ENCODE measurements at places on chromosomes 12 and 14.

DNA sequence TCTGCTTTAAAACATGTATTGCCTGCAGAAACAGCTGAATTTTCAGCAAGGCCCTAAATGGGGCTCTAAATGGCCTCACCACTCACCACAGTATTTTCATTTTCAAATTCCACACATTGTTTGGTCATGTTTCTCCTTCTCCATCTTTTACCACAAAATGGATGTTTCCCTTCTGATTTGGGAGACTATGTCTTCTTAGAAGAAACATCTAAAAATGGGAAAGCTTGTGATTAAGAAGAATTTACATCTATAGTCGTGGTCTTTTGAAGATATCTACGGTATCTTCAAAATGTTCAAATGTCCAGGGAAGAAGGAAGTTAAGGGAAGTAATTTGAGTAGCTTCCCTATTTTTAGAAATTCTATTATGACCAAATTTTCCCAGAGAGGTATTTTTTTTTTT lies 20.7 kb upstream of the TUBA1C start:
- DNase-seq, result no peak

DNA sequence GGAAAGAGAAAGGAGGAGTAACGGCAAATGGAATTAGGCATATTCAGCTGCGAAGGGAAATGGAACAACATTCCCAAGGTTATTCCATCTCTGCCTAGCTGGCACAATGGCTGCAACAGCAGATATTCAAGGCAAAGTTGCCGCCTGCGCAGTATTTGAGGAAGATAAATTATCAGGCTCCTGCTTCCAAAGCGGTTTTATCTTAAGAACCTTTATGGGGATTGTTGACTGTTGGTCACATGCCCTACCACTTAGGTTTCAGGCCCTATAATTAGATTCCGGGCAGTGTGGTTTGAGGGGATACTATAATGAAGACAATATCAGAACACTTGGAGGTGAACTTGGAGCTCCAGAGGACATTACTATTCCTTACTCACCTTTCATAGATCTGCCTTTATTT lies 99.7 kb downstream of the FGD4 start:
- DNase-seq, result no peak

DNA sequence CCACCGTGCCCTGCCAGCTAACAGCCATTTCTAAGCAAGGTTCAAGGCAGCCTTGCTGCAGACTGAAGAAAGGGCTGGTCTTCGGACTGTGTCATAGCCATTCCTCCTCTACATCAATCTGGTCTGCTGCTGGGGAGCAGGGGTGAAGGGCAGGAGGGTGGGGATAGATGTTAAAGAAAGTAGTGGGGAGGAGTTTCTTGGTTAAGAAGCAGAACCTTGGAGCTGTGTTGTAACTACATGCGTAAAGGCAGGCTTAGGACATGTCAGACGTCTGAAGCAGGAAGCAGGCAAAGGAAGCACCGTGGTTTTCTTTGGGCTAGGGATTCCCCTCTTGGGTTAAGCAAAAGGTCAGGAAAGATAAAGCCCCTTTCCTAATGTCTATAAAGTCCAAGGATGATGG lies 18.1 kb upstream of the NEK9 start:
- no peak for DNase-seq

DNA sequence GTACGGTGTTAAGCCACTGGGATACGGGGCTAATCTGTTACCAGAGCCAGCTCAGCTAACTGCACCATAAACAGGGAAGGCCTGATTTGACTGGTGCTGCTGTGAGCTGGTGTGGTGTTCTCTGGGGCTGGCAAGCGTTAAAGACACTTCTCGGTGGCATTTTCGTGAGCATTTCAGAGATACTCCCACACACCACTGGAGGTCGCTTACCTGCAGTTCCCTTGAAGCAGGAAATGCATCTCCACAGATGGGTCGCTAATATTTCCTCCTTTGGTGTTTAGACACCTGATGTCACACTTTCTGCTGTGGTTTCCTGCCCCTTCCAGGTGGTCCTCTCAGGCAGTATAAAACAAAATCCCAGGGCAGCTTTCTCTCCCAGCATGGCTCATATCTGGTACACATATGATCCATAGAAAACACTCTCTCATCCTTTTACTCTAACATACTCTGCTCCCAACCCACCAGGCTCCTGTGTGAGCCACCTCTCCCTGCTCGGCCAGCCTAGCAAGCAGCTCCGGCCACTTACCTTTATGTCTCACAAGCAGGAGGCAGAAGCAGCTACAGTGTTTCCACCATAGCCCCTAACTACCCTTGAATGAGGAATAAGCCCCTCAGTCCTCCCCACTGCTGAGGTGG lies 129.9 kb upstream of the GRIN2B start:
- no peak for DNase-seq

GRCh38 chr14:91249841-91250616 lies 5.5 kb upstream of the GPR68 start:
- no peak for DNase-seq

DNA sequence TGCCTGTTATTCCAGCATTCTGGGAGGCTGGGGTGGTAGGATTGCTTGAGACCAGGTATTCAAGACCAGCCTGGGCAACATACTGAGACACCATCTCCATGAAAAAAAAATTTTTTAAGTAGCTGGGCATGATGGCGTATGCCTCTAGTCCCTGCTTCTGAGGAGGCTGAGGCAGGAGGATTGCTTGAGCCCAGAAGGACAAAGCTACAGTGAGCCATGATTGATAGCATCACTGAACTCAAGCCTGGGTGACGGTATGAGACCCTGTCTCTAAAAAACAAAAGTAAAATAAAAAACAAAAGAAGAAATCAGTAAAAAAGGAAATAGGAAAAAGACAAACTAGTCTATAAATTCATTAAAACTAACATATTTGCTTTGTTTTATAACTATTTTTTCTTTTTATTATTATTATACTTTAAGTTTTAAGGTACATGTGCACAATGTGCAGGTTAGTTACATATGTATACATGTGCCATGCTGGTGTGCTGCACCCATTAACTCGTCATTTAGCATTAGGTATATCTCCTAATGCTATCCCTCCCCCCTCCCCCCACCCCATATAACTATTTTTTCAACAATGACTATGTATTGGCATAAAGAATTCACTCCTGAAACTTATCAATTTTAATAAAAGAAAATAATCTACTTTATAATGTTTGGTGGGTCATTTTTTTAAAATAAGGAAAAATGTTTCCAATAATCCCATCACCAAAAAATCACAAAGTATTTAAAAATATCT lies 15.4 kb upstream of the AP4S1 start:
- DNase-seq, result no peak

GRCh38 chr14:54314365-54315104 lies 82.3 kb upstream of the CDKN3 start:
- no peak for DNase-seq

- peak; percentile 87 for DNase-seq
These were observed 6.4 kb downstream of the STX2 start for GRCh38 chr12:130832561-130833209.

- no peak for DNase-seq
These were observed 38.8 kb downstream of the NTF3 start for GRCh38 chr12:5470703-5471102.

- no peak for DNase-seq
These were observed 25.4 kb downstream of the DHRS2 start for GRCh38 chr14:23661542-23661941.

- DNase-seq, result no peak
These were observed 423 bp downstream of the ALDH6A1 start for GRCh38 chr14:74083784-74084276.

- no peak for DNase-seq
These were observed at the start of gene IKZF4 for GRCh38 chr12:56020423-56021184. IKZF4 (plus strand) TSS chr12:56021043; CDS start chr12:56021494, 451 bp downstream.

GRCh38 chr12:89353823-89354611 lies 1.7 kb upstream of the DUSP6 start:
- DNase-seq, result peak; percentile 63

GRCh38 chr14:68346556-68347343 lies 446.1 kb downstream of the ZFP36L1 start:
- DNase-seq, result no peak

- DNase-seq, result no peak
These were observed 122.5 kb downstream of the SNAPC1 start for GRCh38 chr14:61884711-61885110.

GRCh38 chr12:93006471-93007208 lies 77.5 kb upstream of the EEA1 start:
- no peak for DNase-seq

- DNase-seq, result no peak
These were observed 886.2 kb downstream of the DIO2 start for GRCh38 chr14:79325071-79325470.

- no peak for DNase-seq
These were observed 37.8 kb upstream of the CRADD start for GRCh38 chr12:93639406-93639805.

- DNase-seq, result peak; percentile 82
These were observed at the start of gene MFAP5 for GRCh38 chr12:8662593-8662992. MFAP5 (minus strand) TSS chr12:8662826; CDS start chr12:8662104, 722 bp downstream.

DNA sequence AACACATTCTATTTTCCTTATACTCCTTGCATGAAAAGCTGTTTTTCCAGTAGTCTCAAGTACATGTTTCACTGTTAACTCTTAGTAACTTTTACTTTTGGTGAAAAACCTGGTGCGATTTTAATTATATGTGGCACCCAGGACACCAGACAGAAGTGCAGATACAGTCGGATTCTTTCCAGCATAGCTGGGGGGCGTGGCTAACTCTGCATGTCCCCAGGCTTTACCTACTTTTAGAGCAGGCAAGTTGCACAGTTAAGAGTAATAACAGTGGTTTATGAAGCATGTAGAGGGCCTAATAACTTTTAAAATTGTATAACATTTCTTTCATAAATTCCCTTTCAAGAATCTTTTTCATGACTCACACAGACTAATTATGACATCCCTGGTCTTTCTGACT lies 70.7 kb downstream of the HSD17B6 start:
- no peak for DNase-seq

DNA sequence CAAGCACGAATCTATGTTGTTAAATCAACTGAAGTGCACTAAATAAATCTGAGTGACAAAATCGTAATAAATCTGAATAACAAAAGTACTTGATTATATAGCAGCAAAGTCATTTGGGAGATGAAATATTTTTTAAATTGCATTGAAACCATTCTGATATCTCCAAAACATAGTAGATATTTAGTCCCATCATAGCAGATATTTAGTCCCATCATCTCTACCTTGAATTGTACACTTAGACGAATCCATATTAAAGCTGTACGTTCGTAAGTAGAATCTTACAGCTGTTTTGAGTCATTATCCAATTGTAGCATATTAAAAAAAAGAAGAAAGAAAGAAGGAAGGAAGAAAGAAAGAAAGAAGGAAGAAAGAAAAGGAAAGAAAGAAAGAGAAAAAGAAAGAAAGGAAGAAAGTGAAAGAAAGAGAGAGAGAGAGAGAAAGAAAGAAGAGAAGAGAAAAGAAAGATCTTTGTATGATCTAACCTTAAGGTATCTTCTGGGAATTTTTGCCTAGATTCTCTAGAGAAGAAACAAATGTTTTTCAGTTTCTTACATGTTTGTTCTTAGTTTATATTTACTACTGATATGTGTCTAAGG lies 2.6 kb downstream of the DCN start:
- DNase-seq, result no peak

DNA sequence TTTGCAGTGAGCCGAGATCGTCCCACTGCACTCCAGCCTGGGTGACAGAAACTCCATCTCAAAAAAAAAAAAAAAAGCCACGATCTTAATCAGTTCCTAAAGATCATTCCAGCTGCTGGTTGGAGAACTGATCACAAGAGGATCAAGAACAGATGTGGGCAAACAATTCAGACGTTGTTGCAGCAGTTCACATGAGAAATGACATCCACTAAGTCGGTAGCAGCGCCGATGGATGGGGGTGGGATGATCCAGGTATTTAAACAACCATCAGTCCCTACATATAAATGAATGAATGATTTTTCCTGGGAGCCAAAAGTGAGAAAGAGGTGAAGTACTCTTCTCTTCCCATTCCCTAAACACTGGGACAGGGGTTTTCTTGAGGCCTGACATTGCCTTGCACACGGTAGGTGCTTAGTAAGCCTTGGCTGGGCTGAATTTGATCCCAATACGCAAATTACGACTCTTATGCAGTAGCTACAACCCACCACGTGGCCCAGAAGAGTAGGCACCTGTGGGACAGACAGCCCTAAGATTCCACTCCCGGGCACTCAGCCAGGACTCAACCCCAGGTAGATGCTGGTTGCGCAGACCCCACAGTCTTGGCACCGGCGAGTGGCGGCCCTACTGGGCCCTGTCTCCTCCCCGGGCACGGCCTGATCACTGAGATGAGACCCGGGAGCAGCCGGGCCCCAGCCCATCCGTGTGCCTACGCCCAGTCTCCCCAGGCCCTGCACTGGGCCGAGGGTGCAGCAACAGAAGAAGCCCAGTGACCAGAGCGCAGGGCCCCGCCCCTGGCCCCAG lies 565 bp downstream of the SPRYD3 start:
- DNase-seq, result no peak

DNA sequence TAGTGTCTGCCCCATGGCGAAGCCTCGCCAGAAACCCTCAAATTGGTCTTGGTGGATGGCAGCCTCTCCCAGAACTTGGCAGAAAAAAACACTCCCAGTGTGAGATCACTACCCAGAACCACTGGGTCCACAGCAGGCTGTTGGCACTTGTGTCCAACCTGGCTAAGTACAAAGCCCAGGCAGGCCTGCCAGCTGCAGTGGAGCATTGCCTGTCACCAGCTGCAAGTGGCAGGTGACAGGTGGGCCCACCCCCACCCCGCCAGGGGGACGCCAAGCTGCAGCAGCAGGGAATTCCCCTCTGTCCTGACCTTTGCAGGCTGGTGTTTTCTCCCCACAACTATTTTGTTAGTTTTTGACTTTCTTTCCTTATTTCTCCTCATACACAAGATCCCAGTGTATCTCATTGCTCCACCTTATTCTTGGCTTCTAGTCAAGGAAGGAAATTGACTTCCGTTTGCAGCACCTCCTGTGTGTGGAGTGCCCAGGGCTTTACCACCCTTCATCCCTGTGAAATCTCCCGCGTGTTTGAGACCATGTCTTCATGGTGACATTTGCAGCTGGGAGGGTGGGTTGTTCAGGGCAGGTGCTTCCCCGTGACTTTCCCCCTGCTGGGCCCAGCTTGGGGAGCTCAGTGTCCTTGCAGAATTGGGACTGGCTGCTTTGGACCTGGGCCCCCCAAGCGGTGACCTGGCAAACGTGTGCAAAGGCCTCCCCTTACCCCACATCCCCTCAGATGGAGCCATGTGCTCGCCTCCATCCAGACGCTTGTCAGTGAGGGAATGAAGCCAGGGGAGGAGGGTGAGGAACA lies 73.8 kb upstream of the RIN3 start:
- DNase-seq, result no peak

DNA sequence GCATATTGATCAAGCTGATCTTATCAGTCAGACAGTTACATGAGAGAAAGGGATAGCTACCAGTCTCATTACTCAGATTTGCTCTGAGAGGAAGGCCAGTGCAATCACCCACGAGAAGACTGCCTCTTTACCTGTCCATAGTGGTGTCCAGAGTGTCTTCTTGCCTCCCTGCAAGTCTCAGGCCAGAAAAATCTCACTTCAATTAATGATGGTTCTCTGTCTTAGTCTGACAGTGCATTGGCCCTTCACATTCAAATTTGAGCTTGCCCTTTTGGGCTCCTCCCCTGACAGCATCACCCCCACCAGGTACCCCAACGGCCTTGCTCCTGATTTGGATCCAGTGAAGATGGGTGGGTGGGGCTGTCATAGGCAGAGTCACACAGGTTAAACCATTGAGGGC lies at the start of gene AICDA:
TSS of gene AICDA (minus strand) at position 231 of the 400 bp plus-strand sequence. CDS start at position 139, 92 bp downstream.
- no peak for DNase-seq

- DNase-seq, result no peak
These were observed 62.2 kb downstream of the TBX5 start for GRCh38 chr12:114343585-114344302.
